ENCODE measurements at places on chromosomes 1 and 21.

- no peak for DNase-seq
Observed at GRCh38 chr1:220028346-220028895, 17.9 kb downstream of the EPRS1 start.

DNA sequence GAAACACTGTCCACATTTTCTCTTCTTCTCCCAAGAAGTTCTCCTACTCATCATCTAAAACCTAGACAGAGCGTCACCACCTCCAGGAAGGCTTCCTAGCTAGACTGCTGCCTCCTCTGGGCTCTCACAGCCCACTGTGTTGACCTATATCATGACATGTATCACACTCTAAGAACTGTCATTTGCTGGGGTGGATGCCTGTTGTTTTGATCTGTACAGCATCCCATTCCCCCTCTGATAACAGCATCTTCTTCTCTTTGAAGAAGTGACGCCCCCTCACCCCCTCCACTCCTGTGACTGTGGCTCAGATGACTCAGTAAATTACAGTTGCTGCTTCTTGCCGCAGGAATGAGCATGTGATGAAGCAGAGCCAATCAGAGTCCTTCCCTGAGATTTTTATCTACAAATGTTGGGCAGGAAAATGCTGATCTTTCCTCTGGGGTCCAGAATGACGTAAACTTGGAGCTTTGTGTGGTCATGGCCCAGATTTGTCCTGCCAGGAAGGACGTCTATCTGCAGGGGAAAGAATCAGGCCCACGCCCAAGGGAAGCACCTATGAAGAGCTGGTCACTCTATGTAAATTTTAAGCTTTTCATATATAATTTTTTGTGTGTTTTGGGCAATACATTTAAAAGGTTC, 28.0 kb upstream of the FOXO6 start:
- DNase-seq, result no peak

- no peak for DNase-seq
Observed at GRCh38 chr1:4677608-4678007, 23.2 kb downstream of the AJAP1 start.

- DNase-seq, result no peak
Observed at GRCh38 chr1:62314454-62315350, 4.5 kb downstream of the KANK4 start.

DNA sequence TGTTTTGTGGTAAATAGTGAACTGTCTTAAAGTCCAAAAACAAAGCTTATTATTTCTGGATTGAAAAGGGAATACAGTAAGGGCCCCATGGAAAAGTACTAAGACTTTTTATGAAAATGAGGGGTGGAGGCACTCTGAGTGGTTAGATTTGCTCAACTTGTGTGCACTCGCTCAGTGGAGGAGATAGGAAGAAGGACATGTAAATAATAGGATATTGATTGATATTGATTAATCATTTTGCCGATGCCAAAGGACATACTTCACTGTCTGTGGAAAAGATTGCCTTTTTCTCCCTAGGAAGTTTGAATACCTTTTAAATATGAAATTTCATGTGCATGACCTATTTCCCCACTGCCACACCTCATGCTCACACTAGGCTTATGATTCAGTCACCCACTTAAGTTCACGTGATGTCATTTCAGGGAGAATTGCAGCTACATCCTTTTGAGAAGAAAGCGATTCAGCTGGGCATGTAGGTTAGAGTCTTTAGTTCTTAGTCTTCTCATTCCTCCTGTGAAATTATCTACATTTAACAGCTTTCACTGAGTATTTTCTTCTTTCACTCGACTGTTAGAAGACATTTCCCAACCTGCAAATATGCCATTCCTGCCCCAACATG, 5.0 kb downstream of the MTR start:
- no peak for DNase-seq

DNA sequence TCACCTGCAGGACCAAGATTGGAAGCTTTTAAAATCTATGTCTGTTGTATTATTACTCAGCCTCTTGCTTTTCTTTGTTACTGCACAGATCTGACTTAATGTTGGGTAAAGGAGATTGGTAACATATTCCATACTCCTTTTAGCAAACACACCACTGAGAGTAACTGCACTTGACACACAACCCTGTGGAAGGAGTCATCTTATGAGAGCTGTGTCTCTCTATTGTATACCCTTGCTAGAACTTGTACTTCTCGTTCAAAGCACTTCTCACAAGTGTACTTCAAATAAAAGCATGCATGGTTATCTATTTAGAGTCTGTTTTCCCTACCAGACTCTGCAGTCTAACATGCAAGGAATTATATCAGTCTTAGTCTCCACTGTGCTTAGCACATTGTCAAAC, 813.4 kb downstream of the ADGRL2 start:
- no peak for DNase-seq

GRCh38 chr1:214292322-214292721, 11.4 kb downstream of the SMYD2 start:
- no peak for DNase-seq
